ENCODE measurements at places on chromosomes 3 and 15. TPM values are rescaled to one million over a fixed set of nuclear protein-coding genes. Genes with fewer than 3 reads are reported as not detected.

GRCh38 chr3:148389916-148390315 is 307.8 kb upstream of the AGTR1 start:
- DNase-seq = no peak

GRCh38 chr3:189212681-189213080 is 40.9 kb downstream of the TPRG1 start:
- DNase-seq = no peak

GRCh38 chr3:70582803-70583202 is 270.4 kb upstream of the MDFIC2 start:
- DNase-seq = no peak

MAGI1 gene
- 32.7 TPM for polyA plus RNA-seq

GPR149 gene
- polyA plus RNA-seq = not detected

DNA sequence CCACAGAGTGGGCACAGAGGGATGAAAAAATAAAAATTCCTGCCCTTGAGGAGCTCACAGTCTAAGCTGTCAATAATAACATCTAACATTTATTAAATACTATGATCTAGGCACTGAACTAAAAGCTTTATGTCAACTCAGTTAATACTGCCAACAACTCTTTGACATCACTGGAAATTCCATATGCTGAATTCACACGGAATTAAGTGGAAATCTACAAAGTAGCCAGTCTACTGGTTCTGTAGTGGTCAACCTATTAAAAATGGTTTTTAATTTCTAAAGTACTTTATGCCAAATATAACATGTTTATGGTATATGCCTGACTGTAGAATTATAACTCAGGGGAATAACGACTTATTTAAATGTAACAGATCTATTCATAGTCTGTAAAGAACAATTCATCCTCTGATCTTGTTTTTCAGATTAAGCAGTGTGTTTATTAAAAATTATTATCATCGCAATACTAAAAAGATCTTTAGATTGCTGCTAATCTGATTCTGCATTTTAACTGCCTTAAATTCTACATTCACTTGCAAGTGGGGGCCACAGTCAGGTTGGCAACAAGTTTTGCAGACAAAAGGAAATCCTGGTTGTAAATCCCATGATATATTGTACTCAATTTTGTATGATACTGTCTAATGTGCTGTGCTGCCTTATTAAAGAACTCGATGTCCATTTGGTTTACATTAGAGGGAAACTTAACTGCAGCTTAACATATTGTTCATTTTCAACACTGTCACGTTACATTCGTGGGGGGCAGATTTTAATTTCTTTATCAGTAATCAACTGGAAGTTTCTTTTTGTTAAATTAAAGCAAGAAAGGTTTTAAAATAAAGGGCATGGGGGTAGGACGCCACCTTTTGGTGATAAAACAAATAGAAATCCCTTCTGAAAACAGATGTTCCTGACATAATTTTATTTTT is 2.6 kb upstream of the FOXP1 start:
- DNase-seq = peak; percentile 53

GRCh38 chr3:197350446-197350845 is 52.0 kb upstream of the DLG1 start:
- no peak for DNase-seq

DNA sequence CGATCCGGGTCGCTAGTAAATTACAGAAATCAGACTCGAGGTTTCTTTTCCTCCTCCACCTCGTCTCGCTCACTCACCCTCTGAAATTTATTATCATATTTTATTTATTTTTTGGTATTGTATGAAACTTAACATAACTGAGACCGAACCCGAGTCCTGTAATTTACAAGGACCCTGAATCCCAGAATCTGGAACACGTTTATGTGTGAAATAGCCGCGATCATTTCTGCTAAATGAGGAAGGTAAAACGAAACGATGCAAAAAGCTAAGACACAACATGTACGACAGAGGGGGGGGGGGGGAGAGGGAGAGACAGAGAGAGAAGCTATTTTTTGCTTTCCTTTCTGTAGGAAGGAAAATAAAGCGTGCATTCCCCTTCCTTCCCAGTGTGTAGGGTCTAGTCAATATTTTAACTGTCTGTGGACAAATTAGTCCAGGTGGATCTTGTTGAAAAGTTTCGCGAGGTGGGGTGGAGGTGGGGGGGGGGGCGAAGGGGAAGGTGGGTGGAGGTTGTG is 1.6 kb downstream of the BBX start:
- peak; percentile 46 for DNase-seq

DNA sequence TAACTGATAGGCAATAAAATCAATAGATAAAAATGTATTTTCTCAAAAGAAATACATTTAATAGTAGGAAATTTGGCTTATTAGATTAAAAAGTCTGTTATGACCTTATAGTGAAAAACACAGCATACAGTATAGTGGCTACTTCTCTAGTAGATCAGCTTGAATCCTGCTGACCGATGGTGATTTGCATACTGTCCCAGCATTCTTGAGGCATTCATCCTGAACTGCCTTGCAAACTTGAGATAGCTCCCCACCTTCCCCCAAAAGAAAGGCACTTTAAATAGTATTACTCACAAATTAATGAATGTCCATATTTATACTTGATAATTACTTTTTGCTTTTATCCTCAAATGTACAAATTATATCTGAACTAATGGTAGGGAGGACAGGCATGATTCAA is 6.7 kb downstream of the CHMP2B start:
- no peak for DNase-seq

DNA sequence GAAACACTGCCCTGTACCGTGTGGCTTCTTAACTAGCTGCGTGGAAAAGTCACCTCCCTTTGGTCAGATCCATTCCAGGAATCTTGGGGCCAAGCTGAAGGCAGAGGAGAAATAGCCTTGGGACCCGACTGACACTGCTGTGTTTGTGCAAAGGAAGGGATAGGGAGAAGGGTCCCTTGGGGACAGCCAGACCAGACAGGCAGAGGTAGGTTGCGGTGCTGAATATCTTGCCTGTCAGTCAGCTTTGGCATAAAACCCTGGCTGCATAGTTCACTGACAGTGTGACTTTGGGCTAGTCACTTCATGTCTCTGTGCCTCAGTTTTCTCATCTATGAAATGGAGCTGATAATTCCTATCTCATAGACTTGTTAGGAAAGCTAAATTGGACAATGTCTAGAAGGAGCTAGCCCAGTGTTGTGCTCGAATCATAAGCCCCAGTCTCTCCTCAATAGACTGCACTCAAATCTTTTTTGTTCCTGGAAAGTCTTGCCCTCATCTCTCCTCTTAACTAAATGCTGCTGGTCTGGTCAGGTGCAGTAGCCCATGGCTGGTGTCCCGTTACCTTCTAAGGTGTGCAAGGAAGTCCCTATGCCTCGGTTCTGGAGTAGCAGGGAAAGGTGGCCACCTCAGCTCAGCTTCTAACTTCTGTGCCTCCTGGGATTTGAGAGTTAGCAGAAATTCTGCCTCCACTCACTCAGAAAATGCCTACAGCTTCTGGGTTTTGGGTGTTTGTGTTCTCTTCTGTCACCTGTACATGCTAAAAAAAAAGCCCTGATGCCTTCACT is 25.8 kb downstream of the FGD5 start:
- no peak for DNase-seq

DNA sequence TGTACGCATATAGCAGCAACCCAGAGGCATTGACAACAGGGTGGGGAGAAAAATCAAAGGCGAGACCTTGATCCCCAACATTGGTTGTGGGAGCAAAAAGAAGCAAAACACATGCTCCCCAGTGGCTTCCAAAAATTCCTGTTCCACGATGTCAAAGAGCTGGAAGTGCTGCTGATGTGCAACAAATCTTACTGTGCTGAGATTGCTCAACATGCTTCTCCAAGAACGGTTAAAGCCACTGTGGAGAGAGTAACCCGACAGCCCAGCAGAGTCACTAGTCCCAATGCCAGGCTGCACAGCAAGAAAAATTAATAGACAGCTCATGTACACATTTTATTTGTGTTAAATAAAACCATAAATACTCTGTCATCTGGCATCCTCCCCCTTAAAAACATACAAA is 179.9 kb upstream of the PFN2 start:
- no peak for DNase-seq

GRCh38 chr15:42547918-42548248 is 710 bp downstream of the LRRC57 start:
- peak; percentile 29 for DNase-seq

- DNase-seq = no peak
Observed at GRCh38 chr3:20013396-20013795, 1.3 kb upstream of the PP2D1 start.

DNA sequence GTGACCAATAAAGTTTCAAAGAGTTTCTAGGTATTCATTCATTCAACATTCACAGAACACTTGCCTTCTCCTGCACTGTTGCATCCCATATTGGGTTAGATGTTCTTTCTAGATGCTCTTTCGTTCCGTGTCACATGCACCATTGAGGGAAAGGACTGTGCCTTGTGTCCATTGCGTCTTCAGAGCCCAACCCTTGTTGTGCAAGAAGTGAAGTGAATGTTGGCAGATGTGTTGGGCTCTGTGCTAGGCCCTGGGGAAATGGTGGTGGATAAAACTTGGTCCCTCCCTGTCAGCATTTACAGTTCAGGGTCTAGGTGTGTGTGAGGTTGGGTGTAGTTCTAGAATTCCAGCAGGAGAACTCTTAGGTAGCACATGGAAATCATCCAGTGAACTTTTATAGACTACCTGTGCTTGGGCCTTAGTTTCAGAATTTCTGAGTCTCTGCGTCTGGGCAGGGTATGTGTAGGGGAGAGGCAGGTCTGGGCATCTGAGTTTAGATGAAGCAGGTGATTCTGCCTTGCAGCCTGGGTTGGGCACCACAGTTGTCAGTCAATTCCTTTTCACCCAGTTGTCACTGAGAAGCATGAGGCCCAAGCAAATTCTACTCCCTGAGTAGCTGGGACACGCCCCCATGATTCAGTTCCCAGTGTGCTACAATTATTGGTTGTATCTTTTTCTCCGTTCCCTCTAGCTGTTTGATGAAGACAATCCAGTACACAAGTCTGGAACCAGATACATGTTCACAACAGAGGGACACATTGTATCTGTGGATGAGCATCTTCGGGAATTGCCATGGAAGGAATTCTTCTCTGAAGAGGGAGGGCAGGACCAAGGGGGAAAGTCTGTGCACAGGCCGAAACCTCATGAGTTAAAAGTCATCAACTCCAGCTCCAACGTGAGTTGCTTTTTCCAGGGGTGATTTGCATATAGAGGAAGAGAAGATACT is 25.4 kb downstream of the EDEM1 start:
- no peak for DNase-seq

GRCh38 chr15:63255489-63255990 is 21.9 kb upstream of the APH1B start:
- no peak for DNase-seq

DNA sequence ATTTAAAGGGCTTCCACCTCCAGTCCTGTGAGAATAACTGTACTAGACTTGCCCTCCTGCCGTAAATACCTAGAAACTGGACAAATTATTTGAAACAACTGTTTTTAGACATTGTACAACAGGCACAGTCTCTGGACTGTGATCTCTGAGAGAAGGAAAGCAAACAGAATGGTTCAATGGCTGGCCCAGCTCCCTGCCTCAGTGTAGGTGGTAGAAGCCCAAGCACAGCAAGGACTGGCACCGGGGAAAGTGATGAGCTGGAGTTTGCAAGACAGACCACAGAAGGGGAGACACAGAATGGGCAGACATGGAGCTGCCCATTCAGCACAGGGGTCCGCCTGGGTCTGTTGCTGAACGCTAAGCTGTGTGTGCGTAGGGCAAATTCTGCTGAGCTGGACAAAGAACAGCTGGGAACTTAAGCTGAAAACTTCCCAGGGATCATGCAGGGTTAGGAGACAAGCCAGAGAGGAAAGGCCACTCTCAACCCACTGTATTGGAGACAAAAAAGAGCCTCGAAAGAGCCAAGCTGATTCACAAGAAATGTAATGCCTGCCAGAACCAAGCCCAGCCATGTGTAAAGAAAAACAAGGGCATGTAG is 52.6 kb upstream of the SEC61A1 start:
- no peak for DNase-seq

DNA sequence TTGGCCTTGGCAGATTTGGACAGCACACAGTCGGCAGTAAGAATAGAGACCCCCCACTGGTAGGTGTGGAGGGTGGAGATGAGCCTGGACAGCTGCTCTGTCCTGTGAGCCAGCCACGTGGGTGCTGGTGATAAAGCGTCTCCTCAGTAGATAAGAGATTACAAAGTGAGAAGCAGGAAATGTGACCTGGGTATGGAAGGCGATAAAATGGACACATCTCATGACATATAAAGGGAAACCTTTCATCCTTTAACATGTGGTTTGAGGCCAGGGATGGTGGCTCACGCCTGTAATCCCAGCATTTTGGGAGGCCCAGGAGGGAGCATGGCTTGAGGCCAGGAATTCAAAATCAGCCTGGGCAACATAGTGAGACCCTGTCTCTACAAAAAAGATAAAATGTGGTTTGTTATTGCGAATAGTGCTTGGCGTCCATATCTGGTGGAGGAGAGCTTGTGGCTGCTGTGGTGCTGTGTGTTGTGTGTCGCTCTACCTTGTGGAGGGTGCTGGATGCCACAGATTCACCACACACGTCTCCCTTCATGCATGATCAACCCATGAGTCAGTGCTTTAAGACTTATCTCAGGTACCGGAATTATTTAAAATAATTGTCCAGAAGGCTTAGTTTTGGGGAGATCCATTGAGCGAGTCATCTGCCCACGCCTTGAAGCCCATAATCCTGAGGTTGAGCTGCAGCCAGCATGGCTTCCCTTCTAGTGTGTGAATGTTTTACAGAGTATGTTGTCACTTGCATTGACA is 157.0 kb downstream of the GABRG3 start:
- no peak for DNase-seq

DNA sequence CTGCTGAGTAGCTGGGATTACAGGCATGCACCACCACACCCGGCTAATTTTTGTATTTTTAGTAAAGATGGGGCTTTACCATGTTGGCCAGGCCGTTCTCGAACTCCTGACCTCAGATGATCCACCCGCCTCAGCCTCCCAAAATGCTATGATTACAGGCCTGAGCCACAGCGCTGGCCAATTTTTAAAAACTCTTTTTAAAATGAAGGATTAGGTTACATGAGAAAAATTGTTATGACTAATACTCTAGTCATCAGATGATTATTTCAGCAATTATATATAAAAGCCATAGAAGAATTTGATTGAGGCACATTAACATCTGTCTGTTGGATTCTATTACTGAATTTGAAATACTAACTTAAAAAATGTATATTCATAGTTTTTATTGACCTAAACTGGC is 134.1 kb upstream of the MNS1 start:
- DNase-seq = no peak

CHRNB4 gene
- 3.3 TPM for polyA plus RNA-seq

GRCh38 chr3:31377045-31377642 is 155.6 kb upstream of the STT3B start:
- no peak for DNase-seq

- DNase-seq = no peak
Observed at GRCh38 chr3:127413871-127414270, 126.0 kb upstream of the PRR20G start.

DNA sequence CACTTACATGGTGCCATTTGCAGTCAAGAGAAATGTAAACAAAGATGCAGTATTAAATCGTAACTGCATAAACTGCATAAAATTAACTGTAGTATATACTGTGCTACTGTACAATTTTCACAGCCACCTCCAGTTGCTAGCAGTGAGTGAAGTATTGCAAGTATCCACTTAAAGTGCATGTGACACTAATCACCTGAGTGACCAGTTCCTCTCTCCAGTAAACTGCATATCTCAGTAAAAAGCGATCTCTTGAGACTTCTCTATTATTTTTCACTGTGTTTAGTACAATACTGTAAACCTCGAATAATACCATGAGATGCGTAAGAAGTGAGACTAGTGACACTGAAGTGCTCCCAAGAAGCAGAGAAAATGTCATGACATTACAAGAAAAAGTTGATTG is 111.7 kb upstream of the PLXND1 start:
- DNase-seq = no peak

Measured in left kidney (tissue), 8 donors.